Endothelial cell of coronary artery (primary cell): ENCODE measurements at places on chromosomes 3 and 15. TPM values are rescaled to one million over a fixed set of nuclear protein-coding genes. Genes with fewer than 3 reads are reported as not detected.

NAALADL2 gene
- 2.9 and 3.0 TPM in 2 replicates for total RNA-seq

ZIC1 gene
- total RNA-seq = not detected in 2 replicates

CFAP100 gene
- not detected in 2 replicates for total RNA-seq

TERC gene
- total RNA-seq = 46.9 and 184 TPM in 2 replicates

LDHAL6B gene
- total RNA-seq = not detected in 2 replicates

GOLGA8J gene
- 0.09 TPM in 1 of 2 replicates, not detected in the other for total RNA-seq

P2RY1 gene
- 0.38 and 1.5 TPM in 2 replicates for total RNA-seq

ANKUB1 gene
- total RNA-seq = not detected in 2 replicates

CCR1 gene
- not detected in 2 replicates for total RNA-seq

CERS3 gene
- total RNA-seq = not detected in 2 replicates

CFAP92 gene
- total RNA-seq = 0.09 TPM in 1 of 2 replicates, not detected in the other

FBXO40 gene
- total RNA-seq = not detected in 2 replicates

SLC22A14 gene
- 0.09 TPM in 2 replicates for total RNA-seq

SERPINI2 gene
- not detected in 2 replicates for total RNA-seq

LHFPL4 gene
- not detected in 2 replicates for total RNA-seq

TRAK1 gene
- total RNA-seq = 34.6 and 38.9 TPM in 2 replicates

BCL6 gene
- 4.0 and 15.6 TPM in 2 replicates for total RNA-seq

PLA2G4E gene
- total RNA-seq = not detected in 2 replicates

BCHE gene
- total RNA-seq = 0.09 and 1.1 TPM in 2 replicates

SELENOT gene
- total RNA-seq = 98.5 and 137 TPM in 2 replicates

IL17RD gene
- 0.90 and 1.2 TPM in 2 replicates for total RNA-seq

PCCB gene
- 46.5 and 51.7 TPM in 2 replicates for total RNA-seq

CXCR6 gene
- total RNA-seq = not detected in 2 replicates

PLAAT1 gene
- total RNA-seq = 0.45 TPM in 1 of 2 replicates, not detected in the other

GP9 gene
- total RNA-seq = not detected in 2 replicates

GPR15 gene
- total RNA-seq = not detected in 2 replicates

PP2D1 gene
- total RNA-seq = not detected in 2 replicates

ZNF660 gene
- 0.63 and 1.8 TPM in 2 replicates for total RNA-seq

SENP7 gene
- total RNA-seq = 12.0 and 15.4 TPM in 2 replicates

SKOR1 gene
- total RNA-seq = under 0.01 and 0.09 TPM in 2 replicates

DGKG gene
- 0.09 and 0.19 TPM in 2 replicates for total RNA-seq

IMPG2 gene
- 0.47 and 0.54 TPM in 2 replicates for total RNA-seq

OR5K2 gene
- not detected in 2 replicates for total RNA-seq
